Activated CD4-positive, alpha-beta T cell treated with anti-CD3 and anti-CD28 coated beads for 36 hours (primary cell): ENCODE measurements at places on chromosomes 4 and X. TPM values are rescaled to one million over a fixed set of nuclear protein-coding genes. Genes with fewer than 3 reads are reported as not detected.

Gene DCAF4L1
- total RNA-seq = 0.25 TPM

GRCh38 chrX:126551725-126552312 lies 795 bp downstream of the DCAF12L1 start:
- DNase-seq = no peak

- no peak for DNase-seq
These were observed 836 bp upstream of the LNX1 start for GRCh38 chr4:53592122-53592521.

DNA sequence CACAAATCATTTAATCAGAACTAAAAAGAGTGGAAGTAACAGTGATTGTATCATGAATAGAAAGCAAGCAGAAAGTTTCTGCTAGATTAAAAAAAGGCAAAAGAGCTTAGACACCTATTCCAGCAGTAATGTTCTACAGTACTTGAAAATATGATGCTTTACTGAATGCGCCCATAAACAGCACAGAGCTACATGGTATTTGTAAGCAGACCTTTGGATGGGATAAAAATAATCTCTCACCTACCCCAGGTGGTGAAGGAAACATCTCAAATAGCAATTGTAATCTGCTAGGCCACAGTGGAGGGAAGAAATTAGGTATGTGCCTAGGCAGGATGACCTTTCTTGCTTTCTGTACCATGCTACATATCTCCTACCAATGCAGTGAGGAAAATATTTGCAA lies 280.9 kb upstream of the PRKX start:
- DNase-seq = no peak

- DNase-seq = no peak
These were observed 276.0 kb downstream of the UNC5C start for GRCh38 chr4:95272797-95273196.

DNA sequence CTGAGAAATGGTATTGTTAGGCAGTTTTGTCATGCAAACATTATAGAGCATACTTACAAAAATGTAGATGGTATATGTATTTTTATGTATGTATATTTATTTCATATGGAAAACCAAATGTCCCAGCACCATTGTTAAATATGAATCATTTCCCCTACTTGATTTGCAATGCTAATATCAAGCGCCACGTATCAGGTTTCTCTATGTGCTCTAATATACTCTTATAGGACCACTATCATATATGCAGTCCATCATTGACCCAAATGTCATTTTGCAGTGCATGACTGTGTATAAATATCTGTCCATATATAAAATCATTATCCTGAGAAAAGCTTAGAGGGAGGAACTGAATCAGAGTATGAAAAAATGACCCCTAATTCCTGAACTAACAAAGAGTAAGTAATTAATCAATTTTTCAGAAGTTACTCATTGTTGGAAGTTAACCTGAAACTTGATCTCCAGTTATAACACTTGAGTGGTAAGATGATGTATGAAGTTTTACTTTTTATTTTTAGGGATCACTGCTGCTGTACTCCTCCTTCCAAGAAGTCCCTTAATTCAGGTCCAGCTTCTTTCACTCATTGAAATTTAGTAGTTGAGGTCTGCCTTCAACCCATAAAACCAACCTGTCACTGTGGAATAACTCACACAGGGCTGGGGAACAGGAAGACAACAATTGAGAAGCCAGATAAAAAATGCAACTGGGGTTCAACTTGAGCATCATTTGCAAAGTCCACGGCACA lies 134.8 kb upstream of the LDB2 start:
- no peak for DNase-seq

Gene DGAT2L6
- total RNA-seq = not detected

- DNase-seq = no peak
These were observed 1.8 kb upstream of the HS3ST1 start for GRCh38 chr4:11430536-11430935.

- no peak for DNase-seq
These were observed 87.2 kb upstream of the KLF3 start for GRCh38 chr4:38576767-38577166.

DNA sequence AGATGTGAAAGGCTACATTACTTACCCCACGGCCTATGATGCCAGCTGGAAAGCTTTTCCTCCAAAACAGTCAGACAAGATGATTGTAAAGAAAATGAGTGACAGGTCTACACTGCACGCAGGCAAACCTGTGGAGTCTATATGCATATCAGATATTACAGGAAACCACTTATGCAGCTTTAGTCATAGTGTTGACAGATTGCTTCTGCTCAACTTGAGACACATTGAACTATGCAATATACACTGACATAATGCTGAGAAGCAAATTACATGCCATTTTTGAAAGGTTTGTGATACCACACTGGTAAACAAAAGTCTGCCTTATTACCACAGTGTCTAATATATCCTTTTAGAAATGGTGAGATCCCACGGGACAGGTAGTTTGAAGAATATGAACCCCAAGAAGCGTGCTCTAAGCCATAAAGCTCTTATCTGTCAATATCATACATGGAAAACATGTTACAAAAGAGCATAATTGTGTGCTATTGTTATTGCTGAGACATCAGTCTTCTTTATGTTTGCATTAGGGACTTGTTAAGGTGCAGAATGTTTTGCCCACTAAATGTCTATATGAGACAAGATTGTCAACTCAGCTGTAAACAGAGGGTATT lies 1835.8 kb upstream of the TENM3 start:
- no peak for DNase-seq

GRCh38 chrX:85561231-85561630 lies 181.8 kb upstream of the POF1B start:
- DNase-seq = no peak

Gene BEND2
- total RNA-seq = not detected

Gene TMEM47
- total RNA-seq = not detected

Gene PPP1R3F
- total RNA-seq = 4.4 TPM

Gene SPANXA1
- not detected for total RNA-seq

- no peak for DNase-seq
These were observed 49.8 kb downstream of the TBCK start for GRCh38 chr4:106266201-106266600.

Gene BANK1
- total RNA-seq = not detected

Gene ARHGAP6
- not detected for total RNA-seq

DNA sequence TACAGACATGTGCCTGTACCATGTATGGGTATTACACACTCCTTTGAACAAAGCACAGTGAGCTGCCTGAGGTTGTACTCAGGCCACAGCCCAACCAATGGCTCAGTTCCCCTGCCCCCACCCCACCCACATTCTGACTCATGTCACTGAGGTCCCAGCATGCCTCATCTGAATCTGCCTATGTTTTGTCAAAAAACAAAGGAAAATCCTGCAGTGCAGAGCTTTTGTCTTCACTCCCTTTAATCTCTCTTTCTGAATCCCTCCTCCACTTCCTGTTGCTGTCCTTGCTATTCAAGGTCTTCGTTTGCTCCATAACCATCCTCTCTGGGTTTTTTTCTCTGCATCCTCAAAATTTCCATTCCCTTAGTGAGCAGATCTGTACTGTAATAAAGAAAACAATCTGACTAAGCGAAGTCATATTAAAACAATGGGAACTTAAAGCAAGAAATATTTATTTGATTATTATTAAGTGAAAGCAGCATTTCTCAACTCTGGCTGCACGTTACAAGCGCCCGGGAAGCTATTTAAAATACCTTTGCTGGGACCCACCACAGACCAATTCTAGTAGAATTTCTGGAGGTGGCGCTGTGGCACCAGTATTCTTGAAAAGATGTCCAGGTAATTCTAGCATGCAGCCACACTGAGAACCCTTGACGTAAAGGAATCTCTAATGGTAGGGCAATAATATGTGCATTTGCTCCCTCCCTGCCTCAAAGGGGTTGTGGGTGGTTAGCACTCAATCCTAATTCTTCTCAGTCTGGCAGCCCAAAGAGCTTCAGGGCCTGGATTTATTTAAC lies 8.7 kb downstream of the GUCY2F start:
- peak; percentile 72 for DNase-seq
